ENCODE measurements at places on chromosomes 5 and 9.

- no peak for DNase-seq
These were observed 14.8 kb downstream of the BARHL1 start for GRCh38 chr9:132597073-132597775.

GRCh38 chr5:82749461-82749820 lies 327.8 kb downstream of the TMEM167A start:
- DNase-seq = no peak

GRCh38 chr5:171709930-171710329 lies 75.7 kb upstream of the SMIM23 start:
- no peak for DNase-seq

GRCh38 chr9:121601194-121601593 lies 50.2 kb upstream of the DAB2IP start:
- DNase-seq = no peak

GRCh38 chr5:87581661-87582060 lies 168.9 kb upstream of the CCNH start:
- DNase-seq = no peak

DNA sequence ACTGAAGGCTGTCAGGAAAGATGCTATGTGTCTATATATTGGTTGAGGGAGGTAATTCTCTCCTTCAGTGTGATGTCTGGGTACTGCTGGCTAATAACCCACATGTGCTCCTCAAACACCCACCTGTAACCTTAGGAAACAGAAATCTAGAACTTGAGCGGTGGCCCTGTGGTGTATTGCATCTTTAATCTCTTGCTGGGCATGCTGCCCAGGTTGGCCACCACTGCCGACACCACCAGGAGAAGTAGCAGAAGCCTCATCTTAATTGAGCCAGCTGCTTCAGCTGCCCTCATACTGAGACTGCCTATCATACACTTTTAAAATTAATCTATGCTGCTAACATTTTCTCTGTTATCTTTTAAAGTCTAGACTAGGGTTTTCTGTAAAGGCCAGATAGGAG lies 103.5 kb upstream of the C5orf63 start:
- DNase-seq = no peak

DNA sequence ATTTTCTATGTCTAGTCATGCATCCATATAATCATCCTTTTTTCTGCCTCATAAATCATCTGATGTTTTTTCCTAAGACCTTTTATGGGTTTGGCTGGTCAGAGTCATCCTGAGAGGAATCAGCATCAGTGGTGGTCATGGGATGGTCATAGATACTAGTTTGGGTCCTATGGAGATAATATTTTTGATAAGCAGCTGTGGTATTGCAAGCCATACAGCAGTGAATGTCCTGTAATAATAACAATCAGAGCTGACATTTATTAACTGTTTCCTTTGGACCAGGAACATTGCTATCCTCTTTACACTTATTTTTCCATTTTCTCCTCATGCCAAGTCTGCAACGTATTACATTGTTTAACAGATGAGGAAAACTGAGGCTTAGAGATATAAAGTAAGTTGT lies 83.1 kb downstream of the TEX10 start:
- no peak for DNase-seq

DNA sequence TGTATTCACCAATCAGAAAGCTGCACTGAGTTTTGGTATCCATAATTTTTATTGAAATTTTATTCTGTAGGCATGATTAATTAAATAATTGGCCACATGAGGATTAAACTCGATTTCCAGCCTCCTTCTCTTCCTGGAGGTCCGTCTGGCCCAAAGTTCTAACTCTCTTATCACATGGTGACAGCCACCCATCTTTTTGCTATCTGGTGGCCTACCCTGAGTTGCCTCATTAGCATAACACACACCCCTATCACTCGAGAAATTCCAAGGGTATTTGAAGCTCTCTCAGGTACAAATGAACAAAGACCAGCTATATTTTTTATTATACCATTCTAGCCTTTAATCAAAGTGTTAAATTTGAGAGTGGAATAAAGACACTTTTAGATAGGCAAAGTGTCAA lies 57.7 kb downstream of the APC start:
- no peak for DNase-seq

DNA sequence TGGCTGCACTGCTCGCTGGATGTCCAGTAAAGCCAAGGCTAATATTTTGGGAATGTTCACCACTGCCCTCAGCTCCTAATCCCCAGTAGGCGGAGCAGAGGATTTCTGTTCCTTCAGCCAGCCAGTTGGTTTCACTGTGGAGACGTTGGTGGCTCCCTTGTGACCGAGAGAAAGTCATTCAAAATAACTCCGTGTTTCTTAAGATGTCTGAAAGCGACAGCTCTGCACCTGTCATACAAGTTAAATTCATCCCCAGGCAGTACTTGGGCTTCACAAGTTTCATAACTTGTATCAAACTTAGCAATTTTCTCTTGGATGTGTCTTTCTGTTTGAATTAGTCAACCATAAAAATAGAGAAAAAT lies 382 bp upstream of the CDKN2B start:
- DNase-seq = no peak

GRCh38 chr5:98474782-98475181 lies 298.7 kb upstream of the RGMB start:
- DNase-seq = no peak

DNA sequence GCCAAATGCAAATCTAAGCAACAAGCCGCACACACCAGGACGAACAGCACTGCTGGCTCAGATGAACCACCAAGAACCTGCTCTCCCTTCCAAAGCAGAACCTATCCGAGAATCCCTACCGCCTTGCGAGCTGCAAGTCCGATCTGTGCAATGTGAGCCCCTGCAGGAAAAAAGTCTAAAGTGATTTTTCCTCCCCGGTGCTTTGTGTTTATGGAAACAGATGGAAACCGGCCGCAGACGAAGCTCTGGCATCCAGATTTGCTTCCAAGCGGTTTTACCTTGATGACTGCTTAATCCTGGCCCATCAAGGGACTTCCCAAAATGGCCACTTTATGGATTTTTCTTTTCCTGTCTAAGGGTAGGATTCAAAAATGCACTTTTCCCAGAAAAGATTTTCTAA lies 112.5 kb downstream of the VAV2 start:
- DNase-seq = no peak

DNA sequence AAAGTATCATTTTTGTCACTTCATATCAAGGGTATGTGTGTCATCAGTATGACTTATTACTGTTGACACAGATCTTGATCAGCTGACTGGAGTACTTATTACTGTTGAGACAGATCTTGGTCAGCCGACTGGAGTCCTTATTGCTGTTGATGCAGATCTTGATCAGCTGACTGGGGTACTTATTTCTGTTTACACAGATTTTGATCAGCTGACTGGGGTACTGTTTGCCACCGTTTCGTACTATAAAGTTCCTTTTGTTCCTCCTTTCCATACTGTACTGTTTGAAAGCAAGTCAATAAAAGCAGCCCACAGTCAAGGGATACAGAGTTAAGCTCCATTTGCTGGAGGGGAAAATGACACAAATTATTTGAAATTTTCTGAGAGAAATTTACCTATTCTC lies 347.3 kb downstream of the CDH12 start:
- DNase-seq = no peak

GRCh38 chr9:113131689-113132151 lies 19.1 kb upstream of the SLC31A2 start:
- DNase-seq = no peak

- DNase-seq = no peak
These were observed 12.1 kb upstream of the HAUS6 start for GRCh38 chr9:19114680-19115270.

Data from amniotic stem cell (primary cell).